HEK293T (cell line): ENCODE measurements at places on chromosomes 4 and X.

DNA sequence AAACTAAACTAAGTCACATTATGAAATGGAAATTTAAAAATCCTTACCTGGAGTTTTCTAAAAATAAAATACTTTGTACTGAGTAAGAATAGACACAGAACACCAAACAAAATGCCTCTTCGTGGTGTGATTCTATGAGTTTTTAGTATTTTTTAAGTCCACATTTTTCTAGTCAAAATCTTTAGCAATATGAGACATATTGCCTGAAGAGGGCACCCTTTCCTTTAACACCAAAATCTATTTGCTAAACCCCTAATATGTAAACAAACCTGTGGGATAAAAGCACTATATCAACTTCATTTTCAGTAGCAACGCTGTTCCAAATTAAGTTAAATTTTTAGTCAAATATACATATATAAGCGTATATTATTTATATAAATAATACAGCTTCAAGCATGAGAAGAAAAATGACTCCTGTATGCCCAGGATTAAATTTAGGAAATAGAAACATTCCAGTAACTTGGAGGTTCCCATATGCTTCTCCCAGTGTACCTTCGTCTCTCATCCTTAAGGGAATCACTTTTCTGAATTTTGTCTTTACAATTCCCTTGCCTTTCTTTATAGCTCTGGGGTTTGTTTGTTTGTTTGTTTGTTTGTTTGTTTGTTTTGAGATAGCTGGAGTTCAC lies 23.0 kb upstream of the PGM2 start:
- DNase-seq, result no peak

DNA sequence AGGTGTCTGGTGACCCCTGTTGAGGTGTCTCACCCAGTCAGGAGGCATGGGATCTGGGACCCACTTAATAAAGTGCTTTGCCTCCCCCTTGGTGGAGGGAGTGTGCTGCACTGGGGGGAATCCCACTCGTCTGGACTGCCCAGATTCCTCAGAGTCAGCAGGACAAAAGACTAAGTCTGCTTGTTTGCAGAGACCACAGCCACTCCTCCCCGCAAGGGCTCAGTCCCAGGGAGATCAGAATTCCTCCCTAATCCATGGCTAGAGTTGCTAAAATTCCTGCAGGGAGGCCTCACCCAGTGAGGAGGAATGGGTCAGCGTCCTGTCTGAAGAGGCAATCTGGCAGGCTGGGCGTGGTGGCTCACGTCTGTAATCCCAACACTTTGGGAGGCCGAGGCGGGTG lies 442.2 kb downstream of the PABPC4L start:
- DNase-seq, result no peak

- no peak for DNase-seq
Measured at GRCh38 chr4:111031596-111031995, 408.7 kb upstream of the PITX2 start.

- DNase-seq, result no peak
Measured at GRCh38 chr4:122814426-122814825, 12.2 kb upstream of the FGF2 start.

- DNase-seq, result peak; percentile 63
Measured at GRCh38 chrX:46573892-46574773, 568 bp downstream of the CHST7 start.

DNA sequence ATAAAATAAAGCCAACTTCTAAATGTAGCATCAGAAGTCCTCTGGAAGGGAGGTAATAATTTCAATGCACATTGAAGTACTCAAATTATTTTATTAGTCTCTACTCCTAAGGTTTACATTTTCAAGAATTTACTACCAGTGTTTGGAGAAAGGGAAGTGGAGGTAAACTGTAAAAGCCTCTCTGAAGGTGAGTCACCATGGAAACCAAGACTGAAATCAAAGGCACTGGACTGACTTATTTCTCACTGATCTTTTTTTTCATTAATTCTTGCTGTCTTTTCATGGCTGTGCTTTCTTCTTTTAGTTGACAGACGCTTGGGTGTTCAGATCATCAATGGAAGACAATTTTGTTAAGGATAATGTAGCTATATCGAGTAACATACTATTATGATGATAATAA lies 9.7 kb downstream of the SLC39A8 start:
- DNase-seq, result no peak

DNA sequence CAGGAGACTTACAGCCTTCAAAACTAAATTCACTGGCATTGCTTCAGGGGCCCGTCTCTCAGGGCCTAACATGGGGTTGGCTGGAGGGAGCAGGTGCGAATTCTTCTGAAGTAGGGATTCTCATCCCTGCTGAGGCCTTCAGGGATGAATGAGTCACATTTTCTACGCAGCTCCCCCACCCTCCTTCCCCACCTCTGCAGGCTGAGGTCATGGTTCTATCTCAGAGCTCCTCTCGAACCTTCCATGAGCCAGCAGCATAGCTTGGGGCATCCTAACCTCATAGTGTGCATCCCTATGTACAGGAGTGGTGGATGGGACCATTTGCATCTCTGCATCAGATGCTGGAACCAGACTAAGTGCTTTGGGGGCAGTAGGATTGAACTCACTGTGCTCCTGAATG lies 309.2 kb downstream of the EVC2 start:
- DNase-seq, result no peak

- DNase-seq, result no peak
Measured at GRCh38 chrX:40158036-40158706, 60.4 kb upstream of the BCOR start.

- no peak for DNase-seq
Measured at GRCh38 chr4:134883831-134884449, 682.4 kb upstream of the PABPC4L start.

DNA sequence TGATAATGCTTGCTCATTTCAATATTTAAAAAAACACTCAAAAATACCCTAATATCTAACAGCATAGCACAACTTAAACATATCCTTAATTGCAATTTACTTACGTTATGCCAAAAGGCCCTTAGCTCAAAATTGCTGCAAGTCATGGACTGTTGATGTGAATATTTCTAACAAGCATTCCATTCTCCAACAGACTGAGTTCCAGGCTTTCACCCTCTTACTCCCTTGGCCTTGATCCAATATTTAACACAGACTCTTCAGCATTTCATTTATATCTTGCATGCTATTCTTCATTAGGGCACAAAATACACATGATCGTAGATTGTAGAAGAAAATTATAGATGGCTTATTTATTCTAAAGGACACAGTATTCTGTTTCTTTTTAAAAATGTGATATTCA lies 96.5 kb downstream of the RNF150 start:
- no peak for DNase-seq

GRCh38 chrX:43718956-43719355 lies 62.9 kb downstream of the MAOA start:
- DNase-seq, result no peak

GRCh38 chr4:17065821-17066220 lies 167.4 kb upstream of the LDB2 start:
- no peak for DNase-seq

GRCh38 chrX:17413228-17413627 lies 38.2 kb downstream of the NHS start:
- DNase-seq, result no peak

DNA sequence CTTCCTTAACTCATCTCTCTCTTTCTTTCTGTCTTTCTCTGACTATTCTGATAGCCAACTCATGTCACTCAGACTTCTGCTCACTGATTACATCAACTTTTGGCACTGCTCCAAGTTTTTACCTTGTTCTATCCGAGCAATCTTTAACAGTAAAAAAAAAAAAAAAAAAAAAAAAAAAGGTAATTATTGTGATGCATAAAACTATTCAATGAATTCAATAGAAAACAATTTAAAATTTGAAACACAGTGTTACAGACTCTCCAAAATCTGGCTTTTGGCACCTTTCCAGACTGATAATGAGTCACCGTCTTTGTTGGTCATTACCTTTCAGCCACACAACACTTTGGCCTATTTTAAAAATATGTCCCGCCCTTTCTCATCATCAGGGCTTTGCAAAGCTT lies 229.5 kb downstream of the GALNTL6 start:
- peak; percentile 15 for DNase-seq

GRCh38 chr4:94390804-94391410 lies 48.3 kb upstream of the HPGDS start:
- peak; percentile 22 for DNase-seq

DNA sequence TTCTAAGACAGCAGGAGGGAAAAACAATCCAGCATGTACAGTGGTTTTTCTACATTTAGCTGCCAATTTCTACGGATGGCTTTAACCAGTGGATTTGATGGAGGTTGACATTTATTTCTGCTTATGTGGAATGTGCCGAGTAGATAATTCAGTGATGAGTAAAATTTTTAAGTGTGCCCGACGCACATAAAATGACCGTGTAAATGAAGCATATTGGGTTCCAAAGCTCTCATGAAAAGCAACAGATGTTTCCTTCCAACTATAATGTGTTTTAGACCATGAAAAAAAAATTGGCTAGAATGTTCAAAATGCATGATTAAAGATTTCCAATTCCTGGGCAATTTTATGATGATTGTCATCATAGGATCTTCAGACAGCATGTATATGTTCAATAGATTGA lies 14.1 kb downstream of the INPP4B start:
- DNase-seq, result no peak

DNA sequence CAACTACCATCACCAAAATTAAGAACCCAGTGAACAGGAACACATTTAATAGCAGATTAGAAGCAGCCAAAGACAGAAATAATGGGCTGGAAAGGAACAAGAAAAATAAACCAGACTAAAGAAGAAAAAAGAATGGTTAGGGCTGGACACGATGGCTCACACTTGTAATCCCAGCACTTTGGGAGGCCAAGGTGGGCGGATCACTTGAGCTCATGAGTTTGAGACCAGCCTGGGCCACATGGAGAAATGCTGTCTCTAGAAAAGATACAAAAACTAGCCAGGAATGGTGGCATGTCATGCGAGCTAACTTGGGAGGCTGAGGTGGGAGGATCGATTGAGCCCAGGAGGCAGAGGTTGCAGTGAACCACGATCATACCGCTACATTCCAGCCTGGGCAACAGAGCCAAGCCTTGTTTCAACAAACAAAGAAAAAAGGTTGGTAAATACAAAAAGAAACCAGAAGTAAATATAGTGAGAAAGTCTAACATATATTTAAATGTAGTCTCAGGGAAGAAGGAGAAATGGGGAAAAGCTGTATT lies 102.0 kb downstream of the AFAP1 start:
- DNase-seq, result no peak

GRCh38 chr4:555566-556275 lies 20.4 kb downstream of the TMEM271 start:
- DNase-seq, result no peak

DNA sequence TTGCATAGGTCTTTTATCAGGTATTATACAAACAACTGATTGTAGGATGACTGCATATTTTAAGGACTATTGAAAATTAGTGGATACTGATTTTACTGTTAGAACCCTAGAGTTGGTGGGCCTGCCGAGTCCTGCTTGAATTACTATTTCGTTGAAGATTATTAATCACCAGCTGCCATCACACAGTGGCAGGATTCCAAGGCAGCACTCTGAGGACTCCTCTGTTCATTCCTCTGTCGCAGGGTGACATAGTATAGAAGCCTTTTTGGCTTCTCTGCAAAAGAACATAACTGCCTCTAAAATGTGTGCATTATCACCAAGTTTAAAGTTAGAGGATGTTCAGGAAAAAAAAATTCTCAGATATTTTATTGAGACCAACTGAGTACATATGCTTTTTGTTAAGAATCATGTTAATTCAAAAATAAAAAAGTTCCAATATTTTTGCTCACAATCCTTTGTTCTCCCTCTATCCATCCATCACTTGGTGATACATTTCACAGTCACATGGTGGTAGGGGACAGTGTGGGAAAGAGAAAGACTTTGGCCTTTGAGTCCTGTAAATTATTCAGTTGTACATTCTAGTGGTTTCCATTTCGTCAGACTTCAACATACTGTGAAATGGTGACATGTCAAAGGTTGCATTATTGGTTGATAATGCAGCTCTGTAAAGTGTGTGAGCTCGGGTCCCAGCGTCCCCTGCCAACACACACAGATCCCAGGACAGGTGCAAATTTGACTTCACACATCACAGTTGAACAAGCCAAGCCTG lies 332.5 kb downstream of the GRID2 start:
- DNase-seq, result no peak

- no peak for DNase-seq
Measured at GRCh38 chr4:63226229-63226628, 1183.0 kb downstream of the TECRL start.

DNA sequence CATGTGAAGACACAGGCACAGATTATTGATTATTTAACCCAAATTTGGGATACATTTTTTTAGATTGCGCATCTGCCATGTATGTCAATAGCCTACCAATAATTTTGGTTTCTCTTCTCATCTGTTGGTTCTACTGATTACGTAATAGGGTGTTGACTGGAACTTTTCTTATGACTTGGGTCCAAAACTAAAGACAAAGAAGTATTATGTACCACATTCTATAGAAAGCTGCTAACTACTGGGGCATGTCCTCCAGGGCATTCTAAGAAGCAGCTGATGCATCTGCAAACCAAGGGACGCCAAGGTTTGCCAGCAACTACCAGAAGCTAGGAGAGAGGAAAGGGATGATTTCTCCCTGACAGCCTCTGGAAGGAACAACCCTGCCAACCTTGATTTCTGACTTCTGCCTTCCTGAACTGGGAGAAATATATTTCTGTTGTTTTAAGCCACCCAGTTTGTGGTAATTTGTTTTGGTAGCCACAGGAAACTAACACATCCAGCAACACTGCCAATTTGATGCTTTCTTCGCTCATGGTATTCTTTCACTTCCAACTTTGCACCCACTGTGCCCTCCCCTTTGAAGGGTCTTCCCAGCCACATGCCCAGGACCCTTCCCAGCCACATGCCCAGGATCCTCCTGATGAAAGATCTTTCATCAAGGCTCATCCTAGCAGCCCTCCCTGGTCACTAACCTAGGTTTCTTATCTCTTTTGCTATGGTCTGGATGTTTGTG lies 15.9 kb upstream of the TLR1 start:
- no peak for DNase-seq

DNA sequence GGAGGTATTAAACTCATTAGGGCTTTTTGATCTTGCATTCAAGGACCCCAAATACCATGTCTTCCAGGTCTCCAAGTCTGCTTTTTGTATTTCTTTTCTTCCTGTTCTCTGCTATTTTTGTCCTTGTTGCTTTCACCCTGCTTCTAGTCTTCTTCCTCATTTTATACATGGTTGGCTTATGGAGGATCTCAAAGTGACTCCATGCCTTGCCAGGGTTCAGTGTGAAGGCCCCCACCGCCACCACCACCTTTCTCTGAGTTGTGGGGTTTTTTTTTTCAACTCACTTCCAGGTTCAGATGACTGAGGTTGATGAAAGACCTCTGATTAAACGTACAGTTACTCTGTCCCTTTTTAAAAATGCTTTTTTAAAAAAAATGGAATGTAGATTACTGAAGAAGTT lies 96.3 kb downstream of the MAML3 start:
- DNase-seq, result no peak

DNA sequence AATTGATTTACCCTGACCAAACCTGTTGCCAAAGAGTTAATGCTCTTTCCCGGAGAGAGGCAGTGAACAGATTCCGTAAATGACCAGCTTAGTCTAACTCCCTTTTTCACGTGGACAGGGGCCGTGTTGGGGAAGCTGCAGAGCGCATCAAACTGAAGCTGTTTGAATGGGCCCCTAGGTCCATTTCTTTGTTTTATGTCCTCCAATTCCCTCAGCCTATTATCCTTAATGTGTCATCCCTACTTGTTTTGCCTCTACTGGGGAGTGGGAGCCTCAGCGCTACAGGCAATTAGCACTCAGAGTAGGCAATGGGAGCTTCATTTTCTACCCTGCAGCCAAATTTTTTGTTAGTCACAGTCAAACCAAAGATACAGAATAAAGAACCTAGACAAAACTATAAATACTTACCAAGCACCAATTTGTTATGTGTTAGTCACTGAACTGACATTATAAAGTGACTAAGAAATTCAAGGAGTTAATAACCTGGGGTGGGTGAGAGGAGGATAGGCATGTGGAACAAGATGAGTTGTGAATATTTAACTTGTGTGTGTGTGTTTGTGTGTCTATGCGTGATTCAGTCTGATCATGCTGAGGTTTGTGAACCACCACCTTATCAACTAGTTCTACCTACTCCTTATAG lies 417.4 kb downstream of the PACRGL start:
- no peak for DNase-seq
